ENCODE measurements at places on chromosomes 12 and 14.

DNA sequence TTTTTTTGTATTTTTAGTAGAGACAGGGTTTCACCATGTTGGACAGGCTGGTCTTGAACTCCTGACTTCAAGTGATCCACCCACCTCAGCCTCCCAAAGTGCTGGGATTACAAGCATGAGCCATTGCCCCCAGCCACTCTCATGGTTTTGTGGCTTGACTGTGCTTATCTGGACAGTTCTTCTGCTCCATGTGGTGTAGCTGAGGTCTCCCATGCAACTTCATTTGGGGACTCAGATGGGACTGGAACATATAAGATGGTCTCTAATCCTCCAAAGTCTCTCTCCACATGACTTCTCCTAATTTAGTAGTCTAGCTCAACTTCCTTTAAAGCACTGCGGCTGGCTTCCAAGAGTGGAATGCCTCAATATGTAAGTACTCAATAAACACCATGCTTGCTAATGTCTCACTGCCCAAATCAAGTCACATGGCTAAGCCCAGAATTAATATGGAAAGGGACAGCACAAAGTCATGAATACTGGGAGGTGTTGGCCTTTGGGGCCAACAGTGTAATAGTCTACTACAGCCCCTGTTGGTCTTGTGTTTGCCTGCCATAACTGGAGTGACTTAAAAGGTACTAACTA, 7.4 kb downstream of the INHBC start:
- DNase-seq = no peak

- DNase-seq = no peak
These were observed 177.9 kb upstream of the PRMT8 start for GRCh38 chr12:3313066-3313465.

DNA sequence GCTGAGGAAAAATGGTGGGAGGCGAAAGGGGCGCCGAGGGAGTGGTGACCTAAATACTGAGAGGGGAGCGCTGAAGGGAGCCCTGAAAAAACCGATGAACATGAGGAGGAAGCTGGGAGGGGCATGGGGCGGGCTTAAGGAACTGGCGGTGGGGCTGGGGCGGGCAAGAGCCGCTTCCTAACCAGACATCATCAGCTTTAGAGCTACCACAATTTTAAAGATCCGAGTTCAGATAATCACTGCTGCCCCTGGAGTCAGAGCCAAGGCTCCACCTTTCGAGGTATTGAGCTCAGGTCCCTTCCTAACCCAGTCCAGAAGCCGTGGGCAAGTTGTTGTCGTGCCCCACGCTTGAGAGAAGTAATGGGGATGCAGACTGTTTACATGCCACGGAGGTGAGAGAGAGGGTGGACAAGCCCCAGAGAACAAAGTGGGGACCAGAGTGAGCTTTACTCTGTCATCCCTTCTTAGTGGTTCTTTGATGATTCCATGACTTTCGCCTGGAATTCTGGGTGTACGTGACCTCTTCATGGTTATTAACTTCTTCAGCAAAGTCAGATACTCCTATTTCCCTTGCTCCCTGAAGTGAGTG, 393 bp downstream of the ORMDL2 start:
- no peak for DNase-seq

DNA sequence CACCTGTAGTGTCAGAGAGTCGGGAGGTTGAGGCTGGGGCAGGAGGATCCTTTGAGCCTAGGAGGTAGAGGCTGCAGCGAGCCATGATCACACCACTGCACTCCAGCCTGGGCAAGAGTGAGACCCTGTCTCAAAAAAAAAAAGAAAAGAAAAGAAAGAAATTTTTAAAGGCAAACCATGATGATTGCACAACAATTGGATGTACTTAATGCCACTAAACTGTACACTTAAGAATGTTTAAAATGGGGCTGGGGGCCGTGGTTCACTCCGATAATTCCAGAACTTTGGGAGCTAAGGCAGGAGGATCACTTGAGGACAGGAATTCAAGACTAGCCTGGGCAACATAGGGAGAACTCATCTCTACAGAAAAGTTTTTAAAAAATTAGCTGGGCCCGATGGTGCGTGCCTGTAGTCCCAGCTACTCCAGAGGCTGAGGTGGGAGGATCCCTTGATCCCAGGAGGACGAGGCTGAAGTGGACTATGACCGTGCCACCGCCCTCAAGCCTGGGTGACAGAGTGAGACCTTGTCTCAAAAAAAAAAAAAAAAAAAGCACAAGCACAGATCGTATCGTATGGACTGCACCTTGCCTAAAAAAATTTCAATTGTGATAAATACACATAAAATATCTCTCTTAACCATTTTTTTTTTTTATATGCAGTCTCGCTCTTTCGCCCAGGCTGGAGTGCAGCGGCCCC, 32.7 kb downstream of the JAG2 start:
- DNase-seq = no peak

GRCh38 chr14:78530078-78530477, 359.9 kb downstream of the NRXN3 start:
- no peak for DNase-seq

DNA sequence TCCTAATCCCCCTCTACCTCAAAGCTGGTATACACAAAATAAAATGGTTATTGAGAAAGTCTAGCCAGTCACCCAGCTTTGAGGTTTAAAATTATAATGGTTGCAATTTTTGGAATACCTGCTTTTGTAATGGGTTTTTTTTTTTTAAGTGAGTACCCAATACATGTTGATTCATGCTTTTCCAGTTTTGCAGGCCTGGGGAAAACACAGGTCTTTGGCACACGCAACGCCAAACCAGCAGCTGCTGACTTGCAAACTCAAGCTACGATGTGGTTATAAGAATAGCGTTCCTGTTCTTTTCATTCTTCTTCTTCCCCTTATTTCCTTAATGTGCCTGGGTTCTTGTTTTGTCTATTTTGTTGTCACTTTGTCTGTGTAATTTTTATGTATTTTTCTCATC, 233.0 kb downstream of the EGLN3 start:
- no peak for DNase-seq

DNA sequence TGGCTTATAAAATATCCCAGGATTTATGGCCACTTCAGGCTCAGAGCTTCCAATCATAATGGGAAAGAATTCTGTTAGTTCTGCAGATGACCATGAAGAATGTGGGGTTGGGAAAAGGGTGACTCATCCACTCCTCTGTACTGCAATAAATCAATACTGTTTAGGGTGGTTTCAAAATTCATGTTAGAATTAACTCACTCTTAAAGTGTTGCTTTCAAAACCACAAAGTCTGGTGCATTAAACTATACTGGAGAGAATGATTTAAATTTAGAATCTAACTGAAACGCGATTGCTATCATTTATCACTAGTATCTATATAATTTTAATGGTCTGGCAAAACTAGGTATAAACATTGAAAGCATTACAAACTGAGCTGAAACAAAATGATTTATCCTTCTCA, 798 bp downstream of the CCDC198 start:
- no peak for DNase-seq

DNA sequence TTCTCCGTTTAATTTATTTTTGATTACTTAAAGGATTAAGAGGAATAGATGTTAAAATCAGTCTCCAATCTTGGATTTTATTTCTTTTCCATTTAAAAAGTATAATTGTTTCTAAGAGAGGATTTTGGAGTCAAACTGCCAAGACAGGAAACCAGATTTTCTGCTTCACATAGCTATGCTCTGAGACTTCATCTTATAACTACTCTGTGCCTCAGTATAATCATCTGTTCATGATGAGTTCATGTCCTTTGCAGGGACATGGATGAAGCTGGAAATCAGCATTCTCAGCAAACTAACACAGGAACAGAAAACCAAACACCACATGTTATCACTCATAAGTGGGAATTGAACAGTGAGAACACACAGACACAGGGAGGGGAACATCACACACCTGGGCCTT, 9.0 kb upstream of the TAS2R31 start:
- no peak for DNase-seq

GRCh38 chr12:19234171-19234704, 104.7 kb downstream of the PLEKHA5 start:
- DNase-seq = no peak

Data from DMS 273 treated with DMSO at 0.1 percent for 48 hours (cell line).